ENCODE measurements at places on chromosomes 11 and 22.

DNA sequence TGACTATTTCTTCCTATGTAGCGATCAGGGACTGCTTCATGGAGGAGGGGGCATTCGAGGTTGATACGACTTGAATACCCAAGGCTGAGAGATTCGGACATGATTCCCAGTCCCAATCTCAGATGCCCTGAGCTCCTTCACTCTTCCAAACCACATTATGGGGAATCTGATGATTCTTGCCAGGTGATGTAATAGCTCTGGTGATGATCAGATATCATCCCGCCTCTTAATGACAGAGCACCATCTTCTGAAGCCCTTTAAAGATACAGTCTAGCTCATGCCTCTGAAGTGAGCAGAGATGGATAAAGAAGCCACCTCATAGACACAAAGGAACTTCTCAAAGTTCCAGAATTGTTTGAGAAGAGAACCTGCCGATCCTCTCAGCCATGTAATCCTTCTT, 8.9 kb upstream of the CLMP start:
- no peak for DNase-seq

- no peak for DNase-seq
These were observed 176.7 kb downstream of the SOX6 start for GRCh38 chr11:16179676-16180075.

DNA sequence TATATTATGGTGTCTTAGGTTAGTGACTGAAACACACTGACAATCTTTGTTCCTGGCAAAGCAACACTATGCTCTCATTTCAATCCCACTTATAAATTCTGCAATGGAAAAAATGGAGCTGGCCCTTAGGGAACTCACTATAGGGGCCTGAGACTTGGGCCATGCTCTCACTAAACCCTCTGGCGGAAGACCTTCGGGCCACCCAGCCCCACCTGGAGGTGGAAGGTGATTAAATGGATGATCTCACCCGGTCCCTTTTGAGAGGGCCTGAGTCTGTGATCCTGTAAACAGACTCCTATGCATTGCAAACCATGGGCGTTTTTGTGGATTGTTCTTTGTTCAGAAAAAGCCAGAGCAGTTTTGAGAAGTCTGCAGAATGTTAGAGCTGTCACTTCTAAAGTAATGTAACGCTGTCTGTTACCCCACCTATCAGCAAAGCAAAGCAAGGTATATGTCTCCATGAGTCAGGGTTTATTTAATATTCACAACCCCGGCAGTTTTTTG, 17.0 kb upstream of the CDON start:
- no peak for DNase-seq

- DNase-seq = no peak
These were observed 68.7 kb upstream of the NECTIN1 start for GRCh38 chr11:119797736-119798135.

GRCh38 chr11:113732092-113732491, 26.0 kb upstream of the TMPRSS5 start:
- DNase-seq = no peak

- DNase-seq = no peak
These were observed 14.4 kb downstream of the IL17REL start for GRCh38 chr22:49997932-49998717.

GRCh38 chr11:105907319-105907718, 114.7 kb downstream of the MSANTD4 start:
- DNase-seq = no peak

GRCh38 chr11:7672276-7672959, 882 bp downstream of the CYB5R2 start:
- DNase-seq = no peak

- DNase-seq = no peak
These were observed 3.3 kb downstream of the C2CD2L start for GRCh38 chr11:119110439-119110838.

- no peak for DNase-seq
These were observed 8.9 kb downstream of the HPX start for GRCh38 chr11:6431861-6432260.

- DNase-seq = no peak
These were observed 13.5 kb downstream of the KIAA1671 start for GRCh38 chr22:24965822-24966626.

GRCh38 chr11:123549926-123550917, 104.2 kb downstream of the SCN3B start:
- no peak for DNase-seq

DNA sequence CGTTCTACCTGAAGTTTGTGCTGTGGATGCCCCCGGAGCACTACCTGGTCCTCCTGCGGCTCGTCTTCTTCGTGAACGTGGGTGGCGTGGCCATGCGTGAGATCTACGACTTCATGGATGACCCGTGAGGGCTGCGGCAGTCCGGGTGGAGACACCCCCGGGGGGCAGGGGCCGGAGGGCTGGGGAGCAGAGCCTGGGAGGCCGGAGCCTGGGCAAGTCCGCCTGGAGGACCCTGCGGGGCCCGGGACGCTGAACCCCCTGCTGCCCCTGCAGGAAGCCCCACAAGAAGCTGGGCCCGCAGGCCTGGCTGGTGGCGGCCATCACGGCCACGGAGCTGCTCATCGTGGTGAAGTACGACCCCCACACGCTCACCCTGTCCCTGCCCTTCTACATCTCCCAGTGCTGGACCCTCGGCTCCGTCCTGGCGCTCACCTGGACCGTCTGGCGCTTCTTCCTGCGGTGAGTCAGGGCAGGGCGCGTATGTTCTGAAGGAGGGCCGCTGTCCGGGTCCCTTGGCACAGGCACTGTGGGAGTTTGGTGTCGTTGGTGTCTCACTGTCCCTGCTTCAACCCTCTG, 17.3 kb downstream of the RNH1 start:
- DNase-seq = no peak

DNA sequence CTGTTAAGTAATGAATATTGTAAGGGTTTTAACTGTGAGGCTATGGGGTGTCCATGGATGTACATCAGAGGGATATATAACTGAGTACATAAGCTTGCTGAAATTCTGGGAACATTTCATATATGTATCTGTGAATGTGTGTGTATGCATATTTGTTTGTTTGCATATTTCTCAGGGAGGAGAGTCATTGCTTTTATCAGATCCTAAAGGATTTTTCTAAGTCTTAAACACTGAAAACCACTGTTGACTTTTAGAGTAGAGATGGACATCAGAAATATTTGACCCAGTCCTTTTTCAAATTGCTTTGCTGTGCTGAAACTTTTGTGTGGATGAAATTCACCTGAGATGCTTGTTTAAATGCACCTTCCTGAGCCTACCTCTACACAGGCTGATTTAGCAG, 410.6 kb downstream of the METTL15 start:
- no peak for DNase-seq

- DNase-seq = no peak
These were observed 24.9 kb downstream of the SIAE start for GRCh38 chr11:124648610-124649009.

GRCh38 chr22:47376322-47376700, 613.9 kb downstream of the TBC1D22A start:
- no peak for DNase-seq

DNA sequence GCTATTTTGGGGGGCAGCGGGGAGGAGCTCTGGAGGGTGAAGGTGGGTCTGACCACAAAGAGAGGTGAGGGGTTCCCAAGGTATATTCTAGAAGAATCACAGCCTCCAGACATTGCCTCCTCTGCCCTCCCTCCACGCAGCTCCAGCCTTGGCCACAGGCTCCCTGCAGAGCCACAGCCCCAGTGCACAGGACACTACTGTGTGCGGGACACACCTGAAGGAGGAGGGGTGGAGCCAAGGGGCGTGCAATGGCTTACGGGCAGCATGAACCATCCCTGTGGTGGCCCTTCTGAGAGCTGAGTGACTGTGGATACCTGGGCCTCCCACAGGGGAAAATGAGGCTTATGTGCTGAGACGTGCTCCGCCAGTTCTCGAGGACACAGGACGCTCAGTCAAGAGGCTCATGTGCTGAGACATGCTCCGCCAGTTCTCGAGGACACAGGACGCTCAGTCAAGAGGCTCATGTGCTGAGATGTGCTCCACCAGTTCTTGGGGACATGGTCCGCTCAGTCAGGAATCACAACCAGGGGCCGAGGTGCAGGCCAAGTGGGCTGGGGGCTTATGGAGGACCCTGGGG, 417.3 kb downstream of the SHANK2 start:
- DNase-seq = no peak

DNA sequence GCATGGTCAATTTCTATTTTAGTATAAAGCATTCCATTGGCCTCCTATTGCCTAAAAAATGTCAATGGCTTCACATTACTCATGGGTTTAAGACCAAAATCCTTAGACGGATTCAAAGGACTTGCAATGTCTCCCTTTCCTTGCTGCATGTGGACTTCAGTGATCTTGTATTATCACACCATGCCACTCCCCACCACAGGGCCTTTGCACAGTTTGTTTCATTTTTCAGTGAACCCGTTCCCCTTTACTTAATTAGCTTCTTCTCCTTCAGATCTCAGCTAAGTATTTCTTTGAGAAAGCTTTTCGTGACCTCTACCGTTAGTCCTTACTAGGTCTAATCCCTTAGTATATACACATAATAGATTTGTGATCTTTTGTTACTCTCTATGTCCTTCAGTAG, 269.7 kb downstream of the FAM76B start:
- DNase-seq = no peak

DNA sequence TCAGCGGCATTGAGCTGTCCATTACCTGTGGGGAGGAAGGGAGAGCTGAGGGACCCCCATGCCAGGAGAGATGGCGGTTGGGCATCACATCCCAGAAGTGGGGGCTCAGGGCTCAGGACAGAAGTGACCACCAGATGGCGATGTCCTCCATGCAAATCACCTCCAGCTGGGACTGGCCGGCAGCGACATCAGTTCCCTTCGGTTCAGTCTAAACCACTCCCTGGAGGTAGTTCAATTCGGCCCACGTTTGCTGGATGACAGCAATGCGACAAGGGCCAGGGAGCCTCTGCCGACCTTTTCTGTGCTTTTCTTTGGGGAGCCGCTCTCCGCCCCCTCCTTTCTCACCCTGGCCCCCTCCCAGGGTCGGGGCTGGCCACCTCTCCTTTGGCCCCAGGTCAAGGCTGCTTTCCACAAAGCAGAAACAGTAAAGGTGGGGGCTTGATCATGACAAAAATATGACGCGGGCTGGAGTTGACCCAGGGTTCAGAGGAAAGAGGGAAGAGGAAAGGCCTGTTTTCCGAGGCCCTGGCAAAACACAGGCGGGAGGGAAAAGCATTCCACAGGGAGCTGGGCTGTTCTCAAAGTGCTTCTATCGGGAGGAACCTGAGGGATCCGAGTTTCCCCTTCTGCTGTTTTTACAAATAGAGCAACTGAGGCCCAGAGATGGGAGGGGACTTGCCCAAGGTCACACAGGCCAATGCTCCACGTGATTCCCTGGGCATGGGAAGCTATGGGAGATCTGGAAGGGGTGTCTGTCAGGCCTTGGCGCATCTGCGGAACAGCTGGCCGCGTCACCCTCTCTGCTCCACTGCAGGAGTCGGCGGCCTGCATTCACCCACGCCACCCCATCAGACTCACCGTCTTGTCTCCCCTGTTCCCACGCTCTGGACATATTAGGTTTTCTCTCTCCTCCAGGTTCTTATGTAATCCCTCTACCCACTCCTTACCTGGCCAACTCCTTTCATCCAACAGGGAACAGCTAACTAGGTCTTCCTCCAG, 54.7 kb downstream of the FBXO7 start:
- DNase-seq = peak; percentile 3

- DNase-seq = no peak
These were observed 11.1 kb upstream of the MYH9 start for GRCh38 chr22:36398601-36399471.

- DNase-seq = no peak
These were observed 29.5 kb downstream of the CHST1 start for GRCh38 chr11:45635907-45636306.

GRCh38 chr11:75273411-75274391, 33.1 kb downstream of the TPBGL start:
- DNase-seq = no peak

- no peak for DNase-seq
These were observed 454 bp upstream of the OTUB1 start for GRCh38 chr11:63985812-63986155.

GRCh38 chr22:40178417-40179409, 988 bp downstream of the TNRC6B start:
- DNase-seq = no peak

DNA sequence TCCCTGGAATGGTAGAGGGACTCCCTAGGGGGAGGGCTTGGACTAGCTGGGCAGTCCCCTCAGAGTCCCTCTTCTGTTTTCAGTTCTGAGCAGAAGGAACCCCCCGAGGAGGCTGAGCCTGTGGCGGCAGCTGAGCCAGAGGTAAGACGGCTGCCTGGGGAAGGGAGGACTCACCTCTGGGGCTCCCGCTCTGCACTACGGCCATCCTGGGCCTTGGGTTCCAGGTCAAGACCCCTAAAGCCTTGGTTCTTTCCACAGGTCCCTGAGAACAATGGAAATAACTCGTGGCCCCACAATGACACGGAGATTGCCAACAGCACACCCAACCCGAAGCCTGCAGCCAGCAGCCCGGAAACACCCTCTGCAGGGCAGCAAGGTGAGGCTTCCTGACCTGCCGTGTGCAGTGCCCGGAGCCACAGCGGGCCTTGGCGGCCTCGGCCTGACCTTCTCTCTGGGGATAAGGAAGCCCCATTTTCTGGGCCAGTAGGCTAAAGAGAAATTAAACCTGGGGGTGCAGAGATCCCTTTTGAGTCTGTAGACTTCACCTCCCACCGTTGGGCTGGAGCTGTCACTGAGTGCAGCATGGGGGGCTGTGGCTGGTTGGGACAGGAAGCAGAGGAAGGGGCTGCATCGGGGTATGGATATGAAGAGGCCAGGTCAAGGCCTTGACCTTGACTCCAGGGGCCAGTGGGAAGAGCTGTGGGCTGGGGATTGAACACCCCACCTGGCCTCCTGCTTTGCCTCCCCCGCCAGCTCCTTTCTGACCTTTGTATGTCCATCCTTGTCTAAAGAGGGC, 15.0 kb downstream of the INCENP start:
- no peak for DNase-seq

GRCh38 chr11:539971-540481, 2.7 kb downstream of the LRRC56 start:
- DNase-seq = no peak

DNA sequence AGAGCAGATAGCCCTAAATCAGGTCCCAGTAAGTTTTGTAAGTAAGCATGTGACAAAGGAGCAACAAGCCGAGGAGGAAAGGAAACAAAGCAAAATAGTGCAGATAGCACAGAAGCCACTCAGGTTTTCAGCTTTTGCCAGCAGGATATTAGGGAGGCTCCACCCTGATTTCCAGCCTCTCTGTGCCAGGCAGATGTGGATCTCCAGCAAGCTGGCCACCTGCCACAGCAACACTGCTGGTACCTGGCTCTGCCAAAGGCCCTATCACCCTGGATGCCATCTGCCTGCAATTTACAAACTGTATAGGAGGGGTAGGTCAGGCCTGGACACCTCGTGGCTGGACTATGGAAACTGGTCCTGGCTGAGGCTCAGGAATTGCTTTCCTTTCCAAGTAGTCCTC, 12.2 kb upstream of the NNMT start:
- no peak for DNase-seq

- no peak for DNase-seq
These were observed 595.2 kb downstream of the METTL15 start for GRCh38 chr11:28703371-28703770.

DNA sequence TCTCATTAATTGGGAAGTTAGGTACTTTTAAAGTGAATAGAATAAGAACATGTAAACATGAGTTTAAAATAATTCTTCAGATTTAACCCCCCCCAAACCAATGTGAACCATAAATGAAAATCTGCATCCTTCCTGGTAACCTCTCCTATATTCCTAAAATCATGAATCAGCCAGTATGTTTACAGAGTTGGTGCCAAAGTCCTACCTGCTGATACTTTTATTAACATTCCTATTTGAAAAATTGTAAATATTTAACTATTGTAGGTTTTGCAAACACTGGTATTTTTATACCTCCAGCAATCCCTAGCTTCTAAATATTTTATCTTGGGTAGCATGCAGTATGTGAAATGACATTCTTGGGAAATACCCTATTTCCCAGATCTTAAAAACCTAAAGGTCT, 278.2 kb downstream of the RAB38 start:
- DNase-seq = no peak

GRCh38 chr22:50376085-50376651, 33.0 kb downstream of the PPP6R2 start:
- DNase-seq = no peak

Data from activated CD8-positive, alpha-beta memory T cell treated with anti-CD3 and anti-CD28 coated beads for 1 hour (primary cell).